ENCODE measurements at places on chromosomes 5 and 9.

DNA sequence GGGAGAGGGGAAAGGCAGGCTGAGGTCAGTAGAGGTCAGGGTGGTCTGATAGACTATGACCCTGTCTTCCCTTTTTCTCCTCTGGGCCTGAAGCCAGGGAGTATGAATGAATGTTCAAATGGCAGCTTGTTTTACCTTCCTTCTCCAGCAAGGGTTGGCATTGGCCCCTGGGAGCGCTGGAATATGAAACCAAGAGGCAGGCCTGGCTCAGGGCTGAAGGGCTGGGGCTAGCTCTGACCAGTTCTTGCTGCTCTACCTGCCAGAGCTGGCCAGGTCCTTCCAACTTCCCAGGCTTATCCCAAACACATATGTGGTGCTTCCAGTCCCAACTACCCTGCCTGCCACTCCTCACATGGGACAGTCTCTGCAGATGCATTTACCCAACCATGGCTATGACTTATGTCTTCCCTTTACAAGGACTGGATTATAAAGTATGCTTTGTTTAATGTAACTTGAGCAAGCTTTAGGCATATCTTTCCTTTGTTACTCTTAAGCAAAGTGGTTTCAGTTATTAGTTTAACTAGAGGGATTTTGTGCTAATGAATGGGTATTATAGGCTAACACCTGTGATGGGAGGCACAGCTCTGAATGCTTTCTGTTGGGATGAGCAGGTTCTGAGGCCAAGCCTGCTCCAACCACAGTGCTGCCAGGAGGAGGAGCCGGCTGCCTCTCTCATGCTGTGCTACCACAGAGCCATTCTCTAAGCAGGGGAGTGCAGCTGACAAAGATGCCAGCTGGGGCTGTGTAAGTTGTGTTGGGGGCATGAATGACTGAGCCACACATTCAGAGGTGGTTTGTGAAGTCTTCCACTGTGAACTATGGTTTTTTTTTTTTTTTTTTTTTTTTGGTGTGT lies 6.1 kb downstream of the CCNI2 start:
- DNase-seq = no peak

DNA sequence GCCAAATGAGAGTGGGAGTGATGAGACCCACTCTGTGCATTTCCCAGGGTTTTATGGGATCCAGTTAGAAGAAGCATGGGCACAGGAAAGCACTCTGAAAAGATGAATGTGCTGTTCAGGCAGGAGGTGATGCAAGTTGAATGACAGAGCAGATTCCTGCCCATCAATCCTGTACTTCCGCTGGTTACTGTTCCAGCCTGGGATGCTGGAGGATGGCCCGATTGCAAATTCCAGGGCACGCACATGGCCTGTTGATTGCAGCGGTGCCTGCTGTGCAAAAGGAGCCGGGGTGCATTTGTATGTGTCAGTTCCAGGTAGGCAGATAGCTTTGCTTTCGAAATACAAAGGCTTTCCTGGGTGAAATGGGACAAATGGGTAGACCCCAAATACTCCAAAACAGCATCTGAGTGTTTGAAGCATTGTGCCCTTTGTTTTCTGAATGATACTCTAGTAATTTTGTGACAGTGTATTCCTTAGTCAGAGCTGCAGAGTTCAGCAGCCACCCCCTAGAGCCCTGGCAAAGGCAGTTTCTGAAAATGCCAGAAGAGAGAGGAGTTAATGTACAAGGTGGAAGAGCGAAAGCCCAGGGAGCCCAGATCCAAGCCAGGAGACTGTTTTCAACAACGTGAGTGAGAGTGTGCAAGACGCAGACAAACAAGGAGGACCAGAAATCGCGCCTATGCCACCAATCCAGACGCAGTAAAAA lies 454.2 kb upstream of the CLINT1 start:
- no peak for DNase-seq

GRCh38 chr9:19698960-19699359 lies 89.9 kb downstream of the SLC24A2 start:
- DNase-seq = no peak

- no peak for DNase-seq
Measured at GRCh38 chr5:169647566-169647965, 10.5 kb downstream of the DOCK2 start.

- DNase-seq = no peak
Measured at GRCh38 chr5:62082370-62082801, 223.6 kb upstream of the KIF2A start.

DNA sequence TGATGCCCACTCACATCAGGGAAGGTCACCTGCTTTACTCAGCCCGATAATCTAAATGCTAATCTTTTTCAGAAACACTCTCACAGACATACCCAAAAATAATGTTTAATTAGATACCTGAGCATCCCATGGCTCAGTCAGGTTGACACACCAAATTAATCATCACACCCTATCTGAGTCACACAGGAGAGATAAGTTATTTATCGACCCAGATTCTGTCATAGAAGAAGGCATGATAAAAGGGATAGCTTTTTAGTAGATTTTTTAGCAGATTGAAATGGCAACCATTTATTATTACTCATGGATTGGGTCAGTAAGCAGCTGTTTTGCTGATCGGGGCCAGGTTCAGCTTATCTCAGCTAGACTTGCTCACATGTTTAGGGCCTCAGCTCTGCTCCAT lies 97.8 kb upstream of the TYRP1 start:
- no peak for DNase-seq

GRCh38 chr5:74953937-74954720 lies 87.9 kb upstream of the FAM169A start:
- no peak for DNase-seq

DNA sequence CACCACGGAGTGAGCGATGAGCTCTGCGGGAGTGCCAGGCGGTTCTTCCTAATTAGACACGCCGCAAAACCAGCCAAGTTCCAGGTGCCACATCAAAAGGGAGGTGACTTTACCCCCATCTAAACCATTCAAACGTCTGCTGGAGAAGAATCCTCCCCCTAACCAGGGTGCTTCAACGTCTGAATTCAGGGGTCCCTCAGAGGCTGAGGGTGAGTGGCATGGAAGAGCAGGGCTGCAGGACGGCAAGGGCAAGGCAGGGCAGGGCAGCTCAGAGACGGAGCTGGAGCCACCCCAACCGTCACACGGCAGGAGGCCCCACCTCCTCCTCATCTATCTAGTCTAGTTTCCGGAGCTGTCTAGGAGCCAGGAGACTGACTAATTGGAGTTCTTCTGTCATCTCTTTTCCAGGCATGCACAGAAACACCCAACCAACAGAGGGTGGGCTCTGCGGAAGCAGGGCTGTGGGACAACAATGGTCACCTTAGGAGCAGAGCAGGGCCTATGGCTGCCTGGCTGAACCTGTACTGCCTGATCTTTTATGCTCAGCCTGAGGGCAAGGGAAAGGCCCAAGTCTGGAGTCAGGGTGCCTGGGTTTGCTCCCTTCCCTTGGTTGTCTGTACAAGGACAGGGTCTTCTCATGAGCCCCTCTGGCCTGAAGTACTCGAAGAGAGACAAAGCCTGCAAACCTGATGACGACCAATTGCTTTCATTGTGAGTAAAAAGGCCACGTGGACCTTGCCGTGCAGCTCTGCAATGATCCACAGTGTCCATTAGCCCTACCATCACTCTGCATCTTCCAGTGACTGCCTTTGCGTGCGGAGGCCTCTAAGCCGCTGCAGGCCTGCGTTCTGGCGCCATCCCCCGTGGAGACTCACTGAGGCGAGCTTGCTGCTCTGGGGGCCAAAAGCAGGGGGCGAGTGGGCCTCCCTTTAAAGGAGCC lies 81.0 kb upstream of the SLC25A51 start:
- no peak for DNase-seq

All from stimulated activated CD4-positive, alpha-beta T cell treated with anti-CD3 and anti-CD28 coated beads, Interleukin-15, amount 100 ng/mL, for 1 hour (primary cell).